ENCODE measurements at places on chromosomes 11 and 22.

GRCh38 chr11:23725752-23726151, 771.1 kb upstream of the LUZP2 start:
- no peak for DNase-seq

DNA sequence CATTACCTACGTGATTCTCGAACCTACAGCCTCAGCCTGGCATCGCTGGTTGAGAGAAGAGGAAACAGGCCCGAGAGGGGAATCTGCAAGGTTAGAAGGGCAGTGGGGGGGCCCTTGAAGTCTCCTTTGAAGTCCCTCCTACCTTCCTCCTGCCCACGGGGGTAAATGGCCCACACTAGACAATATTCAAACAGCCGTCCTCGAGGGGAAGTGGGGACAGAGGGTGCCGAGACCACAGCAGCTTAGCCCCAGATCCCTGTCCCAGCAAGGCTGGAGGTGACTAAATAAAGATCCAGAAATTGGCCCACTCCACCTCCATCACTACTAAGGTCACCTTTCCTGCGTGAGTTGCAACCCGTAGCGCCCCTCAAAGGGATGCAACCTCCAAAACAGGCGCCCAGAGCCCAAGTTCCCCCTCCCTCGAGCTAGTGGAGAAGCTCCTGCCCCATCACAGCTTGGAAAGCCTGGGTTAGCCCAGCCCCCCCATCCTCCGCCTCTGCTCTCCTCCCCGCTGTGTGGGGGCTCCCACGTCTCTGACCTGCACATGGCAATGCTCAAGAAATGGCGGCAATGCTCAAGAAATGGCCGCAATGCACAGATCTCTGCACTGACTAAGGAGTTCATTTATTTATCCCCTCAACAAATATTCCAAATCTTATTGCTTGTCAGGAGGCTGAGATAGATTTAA, 788 bp upstream of the RASL10A start:
- no peak for DNase-seq

DNA sequence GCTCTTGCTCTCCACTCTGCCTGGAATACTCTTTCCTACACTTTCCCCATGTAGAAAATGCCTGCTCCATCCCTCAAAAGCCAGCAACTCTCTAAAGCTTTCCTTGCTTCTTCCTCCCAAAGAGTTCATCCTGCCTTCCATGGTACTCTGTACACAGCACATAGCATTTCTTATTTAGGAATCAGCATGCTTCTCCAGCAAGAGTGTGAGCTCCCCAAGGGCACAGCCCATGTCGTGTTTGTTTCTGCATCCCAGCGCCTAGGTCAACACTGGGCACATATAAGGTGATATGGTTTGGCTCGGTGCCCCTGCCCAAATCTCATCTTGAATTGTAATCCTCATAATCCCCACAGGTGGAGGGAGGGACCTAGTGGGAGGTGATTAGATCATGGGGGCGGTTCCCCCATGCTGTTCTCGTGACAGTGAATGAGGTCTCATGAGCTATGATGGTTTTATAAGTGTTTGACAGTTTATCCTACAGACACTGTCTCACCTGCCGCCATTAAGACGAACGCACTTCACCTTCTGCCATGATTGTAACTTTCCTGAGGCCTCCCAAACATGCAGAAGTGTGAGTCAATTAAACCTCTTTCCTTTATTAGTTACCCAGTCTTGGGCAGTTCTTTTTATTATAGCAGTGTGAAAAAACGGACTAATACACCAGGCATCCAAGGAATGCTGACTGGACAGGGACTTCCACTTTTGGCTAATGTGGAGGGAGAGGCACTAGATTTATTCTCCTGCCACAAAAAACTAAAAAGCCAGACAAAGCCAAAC, 8.2 kb downstream of the VPS37C start:
- no peak for DNase-seq

GRCh38 chr11:77557553-77557952, 32.2 kb upstream of the AQP11 start:
- DNase-seq, result no peak

- no peak for DNase-seq
Measured at GRCh38 chr11:14422052-14422813, 63.2 kb upstream of the RRAS2 start.

- DNase-seq, result no peak
Measured at GRCh38 chr11:59791639-59792038, 18.9 kb downstream of the MRPL16 start.

GRCh38 chr11:70568814-70569617, 170.7 kb downstream of the CTTN start:
- DNase-seq, result no peak
